Chondrocyte (in vitro differentiated cells): ENCODE measurements at places on chromosomes 7 and 10.
A peak's percentile ranks its signal among the peaks of the same experiment; 100 is the strongest.

GRCh38 chr7:82247814-82248433, 195.7 kb downstream of the CACNA2D1 start:
- DNase-seq: no peak

GRCh38 chr10:79412516-79412915, 32.9 kb downstream of the ZCCHC24 start:
- peak; percentile 44 for DNase-seq

GRCh38 chr7:158374146-158374545, 213.5 kb downstream of the PTPRN2 start:
- peak; percentile 24 for DNase-seq

DNA sequence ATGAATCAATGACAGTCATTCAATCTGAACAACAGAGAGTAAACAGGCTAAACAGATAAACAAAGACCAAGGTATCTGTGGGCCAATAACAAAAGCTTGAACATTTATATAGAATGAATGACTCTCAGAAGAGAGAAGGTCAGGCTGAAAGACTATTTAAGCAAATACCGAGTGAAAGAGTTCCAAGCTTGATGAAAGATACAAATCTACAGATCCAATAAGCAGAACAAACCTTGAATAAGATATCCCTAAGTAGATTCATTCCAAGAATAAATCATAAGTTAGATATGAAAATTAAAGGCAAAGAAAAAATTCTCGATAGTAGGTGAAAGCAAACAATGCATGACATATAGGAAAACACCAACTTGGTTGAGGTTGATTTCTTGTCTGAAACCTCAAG, 376.4 kb upstream of the IGFBP3 start:
- no peak for DNase-seq

GRCh38 chr7:2100278-2101208, 132.2 kb downstream of the MAD1L1 start:
- DNase-seq: no peak

DNA sequence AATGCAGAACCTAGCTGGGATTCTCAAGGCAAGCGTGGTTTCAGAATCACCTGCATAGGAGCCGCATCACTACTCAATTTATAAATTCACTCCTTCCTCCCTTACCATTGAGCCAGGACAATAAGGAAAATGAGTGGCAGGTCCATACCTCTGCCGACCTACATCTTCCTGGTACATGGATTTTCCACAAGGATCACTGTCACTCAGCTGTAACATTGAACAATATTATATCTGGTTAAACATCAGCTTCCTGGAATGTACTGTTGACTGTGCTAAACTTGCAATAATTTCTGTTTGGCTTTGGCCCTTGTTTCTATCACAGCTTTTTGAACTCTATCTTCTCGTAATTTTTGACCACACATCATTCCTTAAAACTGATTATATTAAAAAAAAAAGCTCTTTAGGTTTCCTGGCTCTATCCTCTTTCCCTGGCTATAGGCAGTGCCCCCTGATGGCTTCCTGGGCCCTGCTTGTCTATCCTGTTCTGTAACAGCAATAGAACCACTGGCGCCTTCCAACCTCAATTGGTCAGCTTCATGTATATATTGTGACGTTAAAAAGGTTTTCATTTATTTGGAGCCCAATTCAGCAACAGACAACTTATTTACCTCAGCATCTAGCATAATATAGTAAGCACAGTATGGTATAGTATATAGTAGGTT, 59.2 kb downstream of the RNLS start:
- no peak for DNase-seq

DNA sequence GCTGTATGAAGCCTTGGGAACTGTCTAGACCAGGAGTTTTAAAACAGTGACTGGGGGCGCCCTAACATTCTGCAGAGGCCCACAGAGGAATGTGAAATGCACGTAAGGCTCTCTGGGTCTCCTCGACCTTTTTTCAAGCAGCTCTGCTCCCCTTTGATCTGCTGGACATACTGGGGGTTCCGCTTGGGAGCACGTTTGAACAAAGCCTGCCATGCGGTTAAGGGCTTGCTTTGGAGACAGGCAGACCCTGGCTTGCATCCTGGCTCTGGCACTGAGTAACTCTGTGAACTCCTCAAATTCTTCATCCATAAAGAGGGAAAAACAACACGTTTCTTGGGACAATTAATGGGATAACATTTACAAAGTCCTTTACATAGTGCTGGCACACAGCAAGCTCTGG, 7.8 kb downstream of the BEND7 start:
- DNase-seq: no peak

DNA sequence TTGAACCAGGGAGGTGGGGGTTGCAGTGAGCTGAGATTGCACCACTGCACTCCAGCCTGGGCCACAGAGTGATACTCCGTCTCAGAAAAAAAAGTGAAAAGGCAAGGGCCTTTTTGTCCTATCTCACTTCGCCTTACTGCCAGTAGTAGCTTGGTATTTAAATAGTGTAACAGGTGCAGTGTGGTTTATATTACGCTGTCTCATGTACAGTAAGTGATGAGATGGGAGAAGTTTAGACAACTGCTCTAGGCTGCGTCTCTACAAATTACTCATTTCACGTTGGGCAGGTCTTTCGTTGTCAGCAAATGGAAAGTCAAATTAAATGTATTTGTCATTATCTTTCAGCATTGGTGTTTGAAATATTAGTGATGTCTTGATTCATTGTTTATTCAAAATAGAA, 15.5 kb upstream of the PFKFB3 start:
- DNase-seq: no peak

DNA sequence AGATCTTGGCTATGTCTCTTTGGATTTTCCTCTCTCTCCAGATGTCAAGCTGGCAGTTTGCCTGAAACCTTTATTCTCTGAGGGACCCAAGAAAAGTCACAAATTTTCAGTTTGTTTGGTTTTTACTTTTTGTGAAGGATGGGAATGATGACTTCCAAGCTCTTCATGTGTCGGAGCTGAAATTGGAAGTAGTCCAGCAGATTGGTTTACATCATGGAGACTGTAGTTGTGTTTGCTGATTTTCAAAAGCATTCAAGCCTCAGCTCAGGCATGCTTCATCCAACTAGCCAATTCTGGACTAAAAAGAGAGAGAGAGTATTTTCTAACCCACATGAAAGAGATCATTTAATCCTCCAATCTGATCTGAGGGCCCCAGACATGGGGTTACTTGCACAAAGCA, 326.2 kb upstream of the AUTS2 start:
- DNase-seq: no peak

DNA sequence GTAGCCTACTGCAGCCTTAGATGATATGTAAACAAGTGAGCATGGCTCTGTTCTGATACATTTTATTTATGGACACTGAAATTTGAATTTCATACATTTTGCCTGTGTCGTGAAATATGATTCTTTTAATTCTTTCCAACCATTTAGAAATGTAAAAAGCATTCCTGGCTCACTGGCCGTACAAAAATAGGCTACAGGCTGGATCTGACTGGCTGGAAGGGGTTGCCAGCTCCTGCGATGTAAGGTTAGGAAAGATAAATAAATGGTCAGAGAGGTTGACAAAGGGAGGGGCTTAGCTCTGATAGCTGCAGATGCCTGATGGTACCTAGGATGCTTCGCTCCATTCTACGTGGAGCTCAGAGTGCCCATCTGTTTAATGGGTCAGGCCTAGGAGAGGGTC, 3.4 kb downstream of the ADCYAP1R1 start:
- no peak for DNase-seq

- DNase-seq: no peak
Measured at GRCh38 chr7:87359366-87359765, 13.9 kb downstream of the CROT start.

DNA sequence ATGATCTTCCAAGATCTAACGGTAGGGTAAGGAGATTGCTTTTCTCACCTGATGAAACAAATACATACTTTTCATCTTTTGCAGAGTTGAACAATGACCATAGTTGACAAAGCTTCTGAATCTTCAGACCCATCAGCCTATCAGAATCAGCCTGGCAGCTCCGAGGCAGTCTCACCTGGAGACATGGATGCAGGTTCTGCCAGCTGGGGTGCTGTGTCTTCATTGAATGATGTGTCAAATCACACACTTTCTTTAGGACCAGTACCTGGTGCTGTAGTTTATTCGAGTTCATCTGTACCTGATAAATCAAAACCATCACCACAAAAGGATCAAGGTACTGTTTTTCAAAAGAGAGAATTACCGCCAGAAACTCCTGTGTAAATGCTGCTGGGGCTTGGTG, 79.9 kb downstream of the ANKRD61 start:
- peak; percentile 21 for DNase-seq

DNA sequence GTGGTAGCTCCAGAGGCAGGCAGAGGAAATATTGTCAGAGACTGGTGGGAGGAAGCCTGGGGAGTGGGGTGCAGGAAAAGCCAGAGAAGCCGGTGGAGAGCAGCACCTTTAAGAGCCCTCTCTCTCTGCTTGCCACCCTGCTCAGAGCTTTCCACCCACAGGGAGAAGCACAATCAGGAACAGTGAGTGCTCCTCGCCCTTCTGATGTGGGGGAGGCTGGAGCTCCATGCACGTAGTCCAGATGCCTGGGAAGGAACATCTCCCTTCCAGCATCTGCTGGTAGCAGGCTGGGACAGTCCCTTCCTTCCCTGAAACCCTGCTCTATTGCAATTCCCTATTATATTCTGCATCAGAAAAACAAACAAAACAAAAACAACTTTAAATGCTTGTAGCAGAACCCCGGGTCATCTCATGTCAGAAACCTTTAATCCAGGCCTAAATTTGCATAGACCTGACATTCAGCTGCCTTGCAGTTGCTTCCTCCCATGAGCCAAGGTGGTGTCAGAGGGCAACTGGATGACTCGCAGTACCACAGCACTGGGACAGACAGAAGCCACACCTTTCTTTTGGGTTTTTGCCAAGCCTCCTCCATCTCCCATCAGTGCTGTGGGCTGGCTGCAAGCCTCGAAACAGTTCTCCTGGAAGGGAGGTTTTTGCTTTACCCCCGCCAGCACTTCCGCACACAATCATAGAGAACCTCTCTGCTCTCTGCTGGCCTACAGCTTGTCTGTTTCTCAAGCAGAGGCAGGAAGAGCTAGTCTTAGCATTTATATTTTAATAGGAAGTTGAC, 13.1 kb downstream of the AVPI1 start:
- no peak for DNase-seq

GRCh38 chr10:17792991-17793390, 16.2 kb upstream of the MRC1 start:
- DNase-seq: no peak

DNA sequence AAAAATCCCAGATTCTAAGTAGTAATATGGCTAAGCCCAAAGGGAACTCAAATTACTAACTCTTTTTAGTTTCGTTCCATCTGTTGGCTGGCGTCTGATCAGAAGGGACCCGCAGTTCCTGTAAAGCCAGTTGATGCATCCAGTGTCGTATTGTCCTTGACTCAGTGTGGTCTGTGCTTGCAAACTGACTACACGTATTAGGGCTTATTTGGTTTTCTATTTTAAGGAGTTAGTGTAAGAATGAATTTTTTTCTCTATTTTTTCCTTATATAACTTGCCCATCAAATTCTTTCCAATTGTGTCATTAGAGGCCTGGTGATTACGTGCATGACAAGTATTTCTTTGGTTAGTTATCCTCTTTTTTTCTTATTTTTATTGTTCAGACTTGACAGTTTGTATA, 9.7 kb downstream of the ABCA13 start:
- no peak for DNase-seq
